ENCODE measurements at places on chromosomes 4 and X. TPM values are rescaled to one million over a fixed set of nuclear protein-coding genes. Genes with fewer than 3 reads are reported as not detected.

Gene AKAP14
- total RNA-seq, result not detected

DNA sequence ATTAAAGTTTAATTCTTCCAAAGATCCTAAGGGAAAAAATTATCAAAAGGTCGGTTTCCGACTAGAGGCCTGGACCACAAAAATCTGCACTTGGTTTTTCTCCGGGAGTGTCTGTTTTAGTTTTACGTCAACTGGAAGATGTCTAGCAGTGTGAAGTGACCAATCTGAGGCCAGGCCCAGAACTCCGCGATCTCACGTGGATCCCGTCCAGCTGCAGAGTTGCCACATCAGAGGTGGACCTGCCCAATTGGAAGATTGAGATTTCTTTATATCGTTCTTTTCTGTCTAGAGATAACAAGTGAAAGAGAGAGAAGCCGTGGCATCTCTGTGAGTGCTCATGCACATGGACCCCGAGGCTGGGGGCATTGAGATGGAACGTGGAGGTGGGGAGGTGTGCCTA lies 115.8 kb downstream of the AFF1 start:
- no peak for DNase-seq

Gene SH3RF1
- total RNA-seq, result 59.5 TPM

DNA sequence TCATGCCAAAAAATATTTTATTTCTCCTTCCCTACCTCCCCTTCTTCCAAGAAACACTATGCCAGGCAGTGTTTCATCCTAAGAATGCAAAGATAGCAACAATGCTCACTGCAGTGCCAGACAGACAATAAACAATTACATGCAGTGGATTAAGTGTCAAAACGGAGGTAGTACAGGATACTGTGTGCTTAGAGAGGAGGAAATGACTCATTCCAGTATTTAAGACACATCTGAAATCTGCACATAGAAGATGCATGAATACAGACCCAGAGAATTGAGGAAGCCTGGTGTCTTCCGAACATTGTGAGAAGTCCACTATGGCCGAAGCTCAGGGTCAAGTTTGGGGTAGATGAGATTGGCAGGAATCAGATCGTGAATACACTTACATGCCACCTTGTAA lies 326.4 kb downstream of the PPP3CA start:
- DNase-seq, result peak; percentile 79

DNA sequence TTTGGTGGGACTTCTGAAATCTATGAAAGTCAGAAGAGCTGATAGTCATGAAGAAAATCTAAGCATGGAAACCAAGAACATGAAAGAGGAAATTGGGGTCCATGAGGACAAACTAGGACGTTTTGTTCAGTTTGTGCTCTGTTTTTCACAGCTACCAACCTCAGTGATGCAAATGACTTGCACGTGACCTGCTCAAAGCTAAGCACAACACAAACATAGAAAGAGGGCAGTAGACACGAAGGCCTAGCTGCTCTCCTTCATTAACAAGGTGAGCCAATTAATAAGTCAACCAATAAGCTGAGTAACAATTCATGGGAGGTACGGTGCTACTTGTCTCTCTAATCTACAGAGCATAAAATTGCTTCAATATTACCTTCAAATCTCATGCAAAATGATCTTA lies 684.1 kb downstream of the TRAM1L1 start:
- DNase-seq, result no peak

DNA sequence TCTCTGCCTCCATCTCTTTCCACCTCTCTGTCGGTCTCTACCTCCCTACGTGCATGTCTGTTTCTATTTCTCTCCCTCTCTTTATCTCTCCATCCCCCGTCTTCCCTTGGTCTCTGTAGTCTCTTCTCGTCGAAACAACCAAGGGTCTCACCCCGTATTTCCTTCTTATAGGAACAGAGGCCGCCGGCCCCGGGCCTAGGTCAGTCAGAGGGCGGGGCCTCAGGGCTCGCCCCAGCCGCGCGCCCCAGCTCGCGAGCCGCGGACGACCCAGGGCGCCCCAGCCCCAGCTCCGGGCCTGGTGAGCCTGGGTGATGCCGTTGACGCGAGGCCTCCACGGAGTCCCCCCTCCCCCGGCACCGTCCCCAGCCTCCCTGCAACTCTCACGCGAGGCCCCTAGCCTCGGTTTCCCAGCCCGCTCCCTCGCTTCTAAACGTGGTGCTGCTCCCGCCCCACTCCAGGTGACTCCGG lies 6.6 kb downstream of the TIMM17B start:
- no peak for DNase-seq

DNA sequence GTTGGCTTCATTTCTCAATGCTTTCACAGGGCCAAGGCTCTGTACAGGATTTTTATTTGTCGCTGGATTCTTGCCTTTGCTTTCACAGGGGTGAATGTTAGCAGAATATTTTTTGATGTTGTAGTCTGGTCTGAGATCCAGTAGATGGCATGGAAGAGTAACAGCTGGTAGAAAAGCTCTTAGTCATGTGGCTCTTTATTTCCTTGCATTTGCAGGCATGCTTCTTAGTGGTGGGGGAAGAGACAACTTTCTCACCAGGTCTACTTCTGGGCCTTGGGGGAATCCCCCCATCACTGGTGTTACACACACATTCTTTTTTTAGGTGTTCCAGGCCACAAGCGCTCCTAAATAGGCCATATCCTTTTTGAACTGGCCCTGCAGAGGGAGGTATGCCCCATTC lies 58.2 kb upstream of the DKK2 start:
- peak; percentile 32 for DNase-seq

Gene GAGE12H
- not detected for total RNA-seq

Gene RGN
- not detected for total RNA-seq

Gene CT45A9
- total RNA-seq, result not detected

- no peak for DNase-seq
Measured at GRCh38 chr4:128384765-128385598, 97.4 kb upstream of the PGRMC2 start.

Gene PCDH18
- 0.17 TPM for total RNA-seq

Gene P2RY4
- total RNA-seq, result not detected

GRCh38 chrX:41108007-41108406 lies 22.8 kb downstream of the USP9X start:
- DNase-seq, result no peak

DNA sequence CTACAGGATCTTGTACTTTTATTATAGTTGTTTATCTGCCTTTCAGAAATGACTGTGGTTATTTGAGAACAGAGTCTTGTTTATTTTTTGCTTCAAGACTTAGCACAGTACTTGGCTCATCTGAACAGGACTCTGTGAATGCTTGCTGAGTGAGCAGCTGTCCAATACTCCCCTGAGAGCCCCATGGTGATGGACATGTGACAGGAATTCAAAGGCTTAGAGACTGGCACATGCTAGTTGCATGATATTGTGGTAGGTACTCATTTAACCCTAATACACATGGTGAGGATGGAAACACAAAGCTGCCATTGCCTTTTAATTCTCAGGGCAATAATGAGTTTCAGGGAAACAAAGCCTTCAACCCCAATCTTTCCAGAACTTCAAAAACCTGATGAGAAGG lies 97.3 kb downstream of the GEMIN8 start:
- no peak for DNase-seq

GRCh38 chr4:89579771-89580170 lies 257.2 kb downstream of the SNCA start:
- DNase-seq, result no peak

Gene IBSP
- not detected for total RNA-seq

Gene MTMR1
- total RNA-seq, result 20.0 TPM

Gene IL13RA1
- 28.2 TPM for total RNA-seq

Gene ART3
- not detected for total RNA-seq

GRCh38 chr4:5164221-5164912 lies 113.1 kb downstream of the STK32B start:
- no peak for DNase-seq

GRCh38 chr4:143260750-143261149 lies 75.9 kb upstream of the GAB1 start:
- DNase-seq, result no peak

Gene NAT8L
- total RNA-seq, result 9.2 TPM

Gene VCX2
- not detected for total RNA-seq

DNA sequence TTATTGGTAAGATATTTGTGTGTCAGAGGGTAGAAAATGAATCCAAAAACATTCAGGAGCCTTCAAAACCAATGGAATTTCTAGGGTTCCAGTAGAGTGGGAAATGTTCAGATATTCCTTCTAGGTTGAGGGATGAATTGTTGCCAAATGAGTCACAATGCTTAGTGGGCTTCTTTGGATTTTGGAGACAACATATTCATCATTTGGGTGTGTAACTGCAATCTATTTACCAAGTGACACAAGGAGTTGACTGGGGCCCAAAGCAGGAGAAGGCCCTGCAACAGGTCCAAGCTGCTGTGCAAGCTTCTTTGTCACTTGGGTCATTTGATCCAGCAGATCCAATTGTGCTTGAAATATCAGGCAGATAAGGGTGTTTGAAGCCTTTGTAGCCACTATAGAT lies 551.5 kb upstream of the PITX2 start:
- no peak for DNase-seq

- no peak for DNase-seq
Measured at GRCh38 chrX:7047951-7048350, 99.6 kb upstream of the STS start.

Gene CXorf49
- total RNA-seq, result not detected

- DNase-seq, result no peak
Measured at GRCh38 chr4:173013232-173013930, 155.2 kb upstream of the GALNT7 start.

GRCh38 chr4:84573385-84574068 lies 9.4 kb upstream of the CDS1 start:
- no peak for DNase-seq

DNA sequence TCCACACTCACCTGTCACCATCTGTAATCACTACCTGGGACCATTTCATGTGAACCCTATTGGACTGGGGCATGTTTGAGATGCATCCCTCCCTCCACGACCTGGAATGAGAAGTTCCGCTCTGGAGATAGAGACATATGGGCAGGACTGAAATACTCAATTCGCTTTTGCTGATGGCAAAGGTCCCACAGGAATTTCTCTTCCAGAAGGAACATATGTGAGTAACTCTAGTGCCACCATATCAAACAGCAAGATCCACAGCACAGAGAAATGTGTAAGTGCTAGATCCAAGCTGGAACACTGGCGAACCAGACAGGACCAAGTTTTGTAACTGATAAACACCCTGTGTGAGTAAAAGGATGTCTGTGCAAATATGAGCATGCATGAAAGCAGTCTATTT lies 43.9 kb downstream of the SEL1L3 start:
- DNase-seq, result no peak

Gene MAGEB17
- not detected for total RNA-seq

GRCh38 chrX:24732766-24733500 lies 39.2 kb downstream of the POLA1 start:
- DNase-seq, result no peak

GRCh38 chr4:17009871-17010367 lies 111.5 kb upstream of the LDB2 start:
- no peak for DNase-seq

Gene MAGEA11
- not detected for total RNA-seq

DNA sequence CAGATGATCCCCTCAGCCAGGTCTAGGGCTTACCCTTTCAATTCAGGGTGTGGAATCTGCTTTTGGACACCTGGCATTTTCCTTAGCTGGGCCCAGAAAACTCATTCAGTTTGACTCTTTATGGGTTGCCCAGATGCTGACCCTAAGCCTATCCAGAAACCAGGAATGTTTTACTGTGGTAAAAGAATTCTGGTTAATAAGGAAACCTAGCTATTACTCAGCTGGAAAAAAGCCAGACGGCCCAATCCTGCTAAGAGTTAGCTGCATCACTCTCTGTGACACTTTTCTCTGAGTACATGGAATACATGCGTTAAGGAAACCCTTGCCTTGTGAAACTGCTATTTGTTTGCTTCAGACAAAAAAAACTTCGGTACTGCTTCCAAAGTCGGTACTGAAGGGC lies 28.0 kb downstream of the ING2 start:
- no peak for DNase-seq

Gene SOX3
- total RNA-seq, result not detected

Gene LRIT3
- 0.47 TPM for total RNA-seq

Gene CSAG1
- total RNA-seq, result 1.2 TPM

Gene QRFPR
- total RNA-seq, result not detected

Gene HEPH
- 0.44 TPM for total RNA-seq

Gene SULT1E1
- total RNA-seq, result not detected

All from HCT116 (cell line).